ENCODE measurements at places on chromosomes 4 and X. TPM values are rescaled to one million over a fixed set of nuclear protein-coding genes. Genes with fewer than 3 reads are reported as not detected.

S100G gene
- total RNA-seq: not detected

RXFP1 gene
- total RNA-seq: 1.1 TPM

TRAM1L1 gene
- 5.6 TPM for total RNA-seq

SHROOM3 gene
- total RNA-seq: 25.1 TPM

GABRG1 gene
- 0.04 TPM for total RNA-seq

DNA sequence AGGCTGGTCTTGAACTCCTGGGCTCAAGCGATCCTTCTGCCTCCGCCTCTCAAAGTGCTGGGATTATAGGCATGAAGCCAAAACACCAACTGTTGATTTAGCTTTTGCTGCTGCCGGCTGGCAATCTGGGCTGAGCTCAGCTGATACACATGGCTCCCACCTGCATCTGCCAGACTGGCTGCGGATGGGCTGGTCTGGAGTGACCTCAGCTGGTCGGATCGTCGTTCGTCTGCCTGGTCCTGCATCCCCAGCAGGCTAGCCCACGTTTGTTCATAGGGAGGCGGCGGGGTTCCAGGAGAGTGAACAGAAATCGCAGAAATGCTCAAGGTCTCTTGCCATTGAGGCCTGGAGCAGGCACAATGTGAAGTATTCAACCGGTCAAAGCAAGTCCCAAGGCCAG is 74.4 kb upstream of the DDX3X start:
- H3K4me3 ChIP-seq: no peak overlapping the region
- peak; percentile 16 for DNase-seq
- H3K27me3 ChIP-seq: peaks cover 23% of the 10 kb centered on the region
- H3K36me3 ChIP-seq: no peaks in the 10 kb centered on the region
- H3K4me1 ChIP-seq: no peaks in the 10 kb centered on the region

GRCh38 chr4:119641765-119642164 is 13.2 kb upstream of the PDE5A start:
- H3K36me3 ChIP-seq: no peaks in the 10 kb centered on the region
- no peak for DNase-seq
- H3K4me3 ChIP-seq: no peak overlapping the region
- peaks cover 14% of the 10 kb centered on the region for H3K4me1 ChIP-seq
- H3K27me3 ChIP-seq: no peaks in the 10 kb centered on the region

- H3K27ac ChIP-seq: no peak overlapping the region
- no peak for DNase-seq
- H3K4me1 ChIP-seq: no peaks in the 10 kb centered on the region
- H3K36me3 ChIP-seq: no peaks in the 10 kb centered on the region
These were observed 135.1 kb downstream of the PCDH7 start for GRCh38 chr4:30855232-30855631.

DNA sequence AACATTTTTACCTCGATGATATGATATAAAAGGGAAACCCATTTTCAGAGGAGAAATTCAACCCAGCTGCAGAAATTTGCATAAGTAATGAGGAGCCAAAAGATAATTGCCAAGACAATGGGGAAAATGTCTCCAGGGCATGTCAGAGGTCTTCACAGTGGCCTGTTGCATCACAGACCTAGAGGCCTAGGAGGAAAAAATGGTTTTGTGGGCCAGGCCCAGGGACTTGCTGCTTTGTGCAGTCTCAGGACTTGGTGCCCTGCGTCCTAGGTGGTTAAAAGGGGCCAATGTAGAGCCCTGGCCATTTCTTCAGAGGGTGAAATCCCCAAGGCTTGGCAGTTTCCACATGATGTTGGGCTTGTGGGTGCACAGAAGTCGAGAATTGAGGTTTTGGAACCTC is 106.9 kb downstream of the CPXCR1 start:
- no peak overlapping the region for H3K27ac ChIP-seq
- H3K27me3 ChIP-seq: no peaks in the 10 kb centered on the region
- DNase-seq: no peak
- H3K36me3 ChIP-seq: no peaks in the 10 kb centered on the region
- no peaks in the 10 kb centered on the region for H3K4me1 ChIP-seq

- H3K27me3 ChIP-seq: no peaks in the 10 kb centered on the region
- DNase-seq: no peak
- H3K4me3 ChIP-seq: no peak overlapping the region
- no peaks in the 10 kb centered on the region for H3K36me3 ChIP-seq
These were observed 322.0 kb upstream of the PPARGC1A start for GRCh38 chr4:24211856-24212255.

DNA sequence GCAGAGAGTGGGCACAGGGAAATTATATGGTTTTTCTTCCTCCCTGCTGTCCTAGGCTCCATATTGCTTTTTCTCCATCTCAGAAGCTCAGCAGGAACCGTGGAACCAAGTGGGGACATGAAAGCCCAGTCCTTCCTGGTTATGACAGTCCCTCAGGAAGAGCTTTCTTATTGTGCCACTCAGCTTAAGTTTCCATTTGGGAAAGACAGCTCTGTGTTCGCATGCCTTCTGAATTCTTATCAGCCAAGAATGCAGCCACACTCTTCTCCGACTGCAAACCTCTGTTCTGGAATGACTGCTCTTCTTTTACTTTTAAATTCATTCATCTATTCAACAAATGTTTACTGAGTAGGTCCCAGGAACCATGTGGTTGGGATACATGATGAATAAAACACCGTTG is 58.0 kb upstream of the PPARGC1A start:
- no peak overlapping the region for H3K4me3 ChIP-seq
- H3K36me3 ChIP-seq: no peaks in the 10 kb centered on the region
- no peak overlapping the region for H3K27ac ChIP-seq
- H3K4me1 ChIP-seq: peaks cover 4% of the 10 kb centered on the region
- DNase-seq: no peak
- H3K27me3 ChIP-seq: no peaks in the 10 kb centered on the region

Data from muscle of leg (tissue), 16 donors.